Panc1 (cell line): ENCODE measurements at places on chromosomes 13 and 19. TPM values are rescaled to one million over a fixed set of nuclear protein-coding genes. Genes with fewer than 3 reads are reported as not detected.
A peak's percentile ranks its signal among the peaks of the same experiment; 100 is the strongest.

GRCh38 chr13:112947796-112948195, 21.2 kb upstream of the MCF2L start:
- no peak for DNase-seq

- no peak for DNase-seq
Measured at GRCh38 chr13:79044415-79044814, 361.6 kb downstream of the RBM26 start.

- no peak for DNase-seq
Measured at GRCh38 chr13:99955107-99955746, 16.3 kb downstream of the ZIC5 start.

The GGN gene
- total RNA-seq, result 1.4 TPM

The BEST2 gene
- not detected for total RNA-seq

DNA sequence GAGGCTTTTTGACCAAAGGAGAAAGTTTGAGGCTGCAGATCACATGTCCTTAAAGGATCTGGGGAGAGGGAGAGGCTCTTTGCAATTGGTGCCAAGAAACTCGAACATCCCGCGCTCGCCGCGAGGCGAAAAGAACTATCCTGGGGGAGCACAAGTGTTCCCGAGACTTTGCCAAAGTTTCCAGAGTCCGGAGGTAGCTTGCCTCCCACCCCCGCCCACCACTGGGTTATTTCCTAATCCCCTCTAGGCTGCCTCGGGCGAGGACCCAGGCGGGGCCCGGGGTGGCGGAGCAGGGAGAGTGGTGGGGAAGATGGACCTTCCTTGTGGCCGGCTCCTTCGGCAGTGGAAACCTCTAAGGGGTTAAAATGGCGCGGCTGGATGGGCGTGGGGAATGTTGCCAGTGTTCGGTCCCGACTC, 114.5 kb downstream of the KCNRG start:
- no peak for DNase-seq

- peak; percentile 89 for DNase-seq
Measured at GRCh38 chr19:38270587-38271167, 6.3 kb downstream of the SPINT2 start.

GRCh38 chr19:4584670-4585460, 25.4 kb upstream of the SEMA6B start:
- DNase-seq, result no peak

DNA sequence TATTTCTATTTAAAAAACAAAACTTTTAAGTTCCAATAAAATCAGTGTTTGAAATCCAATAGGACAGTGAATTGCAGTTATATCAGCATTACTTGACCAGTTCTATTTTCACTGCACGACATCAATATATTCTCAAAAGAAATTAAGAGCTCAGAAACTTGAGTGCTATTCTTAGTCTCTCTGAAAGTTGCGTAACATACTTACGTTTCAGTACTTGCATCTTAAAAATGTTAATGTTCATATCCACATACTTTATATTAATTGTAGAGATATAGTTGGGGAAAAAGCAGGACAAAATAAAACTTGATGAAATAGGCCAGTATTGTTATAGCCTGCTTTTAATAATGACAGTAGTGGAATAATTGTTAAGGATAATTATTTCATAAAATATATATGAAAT, 720.5 kb upstream of the PCDH9 start:
- no peak for DNase-seq

DNA sequence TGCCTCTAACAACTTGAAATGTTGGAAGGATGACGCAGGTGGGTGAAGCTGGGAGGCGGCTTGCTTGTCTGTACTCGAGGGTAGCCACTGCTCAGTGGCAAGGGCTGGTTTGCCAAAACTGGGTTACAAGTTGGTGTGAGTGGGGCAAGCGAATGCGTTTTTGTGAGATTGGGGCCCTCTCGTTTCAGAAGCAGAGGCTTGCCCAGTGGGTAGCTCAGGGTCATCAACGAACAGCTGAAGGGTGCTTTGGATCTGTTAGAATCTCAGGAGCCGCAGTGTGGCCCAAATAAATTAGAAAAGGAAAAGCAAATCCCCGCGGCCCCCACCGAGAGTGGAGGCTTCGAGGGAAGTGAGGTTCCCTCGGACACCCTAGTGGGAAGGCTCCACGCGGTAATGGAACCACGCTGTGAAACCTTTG, 7.3 kb downstream of the ATP4B start:
- no peak for DNase-seq

The PEX11G gene
- total RNA-seq, result 2.9 TPM

DNA sequence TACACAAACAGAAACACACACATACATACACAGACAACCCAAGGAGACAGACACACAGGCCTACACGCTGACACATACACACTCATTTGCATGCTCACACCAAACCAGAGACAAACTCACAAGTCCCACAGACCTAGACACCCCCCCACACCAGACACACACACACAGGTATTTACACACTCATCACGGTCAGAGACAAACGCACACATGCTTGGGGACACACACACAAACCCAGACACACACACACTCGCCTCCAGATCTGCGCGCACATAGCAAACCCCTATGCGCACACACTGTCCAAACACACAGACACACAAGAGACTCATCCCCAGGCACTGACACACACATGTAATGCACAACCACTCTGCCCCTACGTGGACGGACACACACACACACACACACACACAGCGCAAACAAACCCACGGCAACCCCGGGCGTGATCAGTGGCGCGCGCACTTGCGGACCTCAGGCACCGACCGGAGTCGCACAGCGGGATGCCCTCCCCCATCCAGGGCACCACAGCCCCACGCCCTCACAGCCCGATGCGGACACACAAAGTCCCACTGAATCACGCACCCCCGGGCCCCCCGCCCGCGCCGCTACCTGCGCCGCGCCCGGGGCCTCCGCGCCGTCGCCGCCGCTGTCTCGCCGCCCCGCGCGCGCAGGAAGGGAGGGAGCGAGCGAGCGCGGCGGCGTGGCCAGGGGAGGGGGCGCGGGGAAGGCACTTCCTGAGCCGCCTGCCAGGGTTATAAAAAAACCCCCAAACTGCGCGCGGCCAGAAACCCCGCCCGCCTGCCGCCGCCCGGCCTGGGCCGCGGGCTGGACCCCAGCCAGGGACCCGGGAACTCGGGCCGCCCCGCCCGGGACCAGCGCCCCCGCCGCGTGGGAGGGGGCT, at the start of gene ADAMTS10:
Gene ADAMTS10 (minus strand): TSS at position 675 of the 895 bp plus-strand sequence. CDS start 5,005 bp downstream, outside the sequence.
- DNase-seq, result no peak

DNA sequence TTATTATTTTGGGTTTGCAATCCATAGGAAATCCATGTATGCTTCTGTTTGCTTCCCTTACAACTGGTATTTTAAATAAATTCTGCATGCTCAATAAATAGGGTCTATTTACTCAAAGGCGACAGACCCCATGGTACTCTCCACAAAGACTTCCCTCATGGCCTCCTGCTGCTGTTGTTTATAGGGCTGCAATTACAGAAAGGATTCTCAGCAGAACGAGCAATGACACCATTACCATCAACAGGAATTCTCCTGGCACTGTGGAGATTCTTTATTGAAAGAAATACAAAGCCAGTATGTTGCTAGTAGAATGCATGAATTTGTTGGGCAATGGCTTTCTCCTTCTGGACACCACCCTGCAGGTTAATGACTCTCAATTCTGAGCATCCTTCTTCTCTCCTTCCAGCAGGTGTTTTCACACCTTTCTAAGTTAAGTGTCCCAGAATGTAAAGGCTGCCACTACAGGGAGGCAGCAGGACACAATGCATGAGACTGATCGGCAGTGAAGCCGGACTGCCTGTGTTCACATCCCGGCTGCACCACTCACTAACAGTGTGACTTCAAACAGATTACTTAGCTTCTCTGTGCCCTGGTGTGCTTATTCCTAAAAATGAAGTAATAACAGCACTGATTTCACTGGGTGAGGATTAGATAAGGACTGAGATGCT, 360.2 kb downstream of the DNAJC15 start:
- no peak for DNase-seq

- no peak for DNase-seq
Measured at GRCh38 chr13:106032441-106032840, 503.0 kb downstream of the EFNB2 start.

GRCh38 chr19:15787611-15788155, at the start of gene OR10H5:
TSS of gene OR10H5 (plus strand) at chr19:15787661. CDS start at chr19:15794049, 6,388 bp downstream.
- no peak for DNase-seq

- DNase-seq, result no peak
Measured at GRCh38 chr19:46944918-46945628, 74.6 kb upstream of the NPAS1 start.

The KLK15 gene
- not detected for total RNA-seq

The POSTN gene
- 0.08 TPM for total RNA-seq
